ENCODE measurements at places on chromosomes 1 and 21.

GRCh38 chr1:245378745-245379144 lies 224.0 kb downstream of the KIF26B start:
- DNase-seq: no peak

GRCh38 chr1:64936956-64937355 lies 29.4 kb downstream of the JAK1 start:
- no peak for DNase-seq

DNA sequence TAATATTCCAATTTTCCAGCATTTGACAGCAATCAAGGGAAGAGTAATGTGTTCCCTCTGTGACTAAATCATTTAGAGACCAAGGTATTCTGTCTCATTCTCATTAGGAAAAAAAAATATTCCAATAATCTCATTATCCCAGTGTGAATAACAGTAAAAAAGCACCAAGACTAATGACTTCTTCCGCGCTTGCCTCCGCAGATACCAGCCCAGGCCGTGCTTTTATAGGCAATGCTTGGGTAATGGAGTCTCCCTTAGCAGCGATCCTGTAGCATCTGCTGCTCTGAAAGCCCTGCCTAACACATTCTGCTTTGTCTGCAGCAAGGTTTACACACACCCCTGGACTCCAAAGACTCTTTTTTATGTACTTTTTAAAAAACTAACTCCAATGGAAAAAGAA lies 470.0 kb upstream of the CAMK1G start:
- no peak for DNase-seq

DNA sequence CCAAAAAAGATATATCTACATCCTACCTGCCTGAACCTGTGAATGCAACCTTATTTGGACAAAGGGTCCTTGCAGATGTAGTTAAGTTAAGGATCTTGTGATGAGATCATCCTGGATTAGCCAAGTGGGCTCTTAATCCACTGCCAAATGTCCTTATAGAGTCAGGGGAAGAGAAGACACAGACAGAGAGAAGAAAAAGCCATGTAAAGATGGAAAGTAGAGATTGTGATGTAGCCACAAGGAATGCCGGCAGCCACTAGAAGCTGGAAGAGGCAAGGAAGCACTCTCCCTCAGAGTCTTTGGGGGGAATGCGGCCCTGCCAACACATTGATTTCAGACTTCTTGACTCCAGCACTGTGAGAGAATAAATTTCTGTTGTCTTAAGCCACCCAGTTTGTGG lies 16.2 kb downstream of the HSD11B1 start:
- no peak for DNase-seq

GRCh38 chr1:100869996-100870395 lies 24.6 kb downstream of the EXTL2 start:
- no peak for DNase-seq

GRCh38 chr1:212315907-212316306 lies 30.7 kb downstream of the PPP2R5A start:
- DNase-seq: peak; percentile 22

Measured in MM.1S (cell line).